Colonic mucosa (tissue), 4 donors: ENCODE measurements at places on chromosomes 6 and 20.

DNA sequence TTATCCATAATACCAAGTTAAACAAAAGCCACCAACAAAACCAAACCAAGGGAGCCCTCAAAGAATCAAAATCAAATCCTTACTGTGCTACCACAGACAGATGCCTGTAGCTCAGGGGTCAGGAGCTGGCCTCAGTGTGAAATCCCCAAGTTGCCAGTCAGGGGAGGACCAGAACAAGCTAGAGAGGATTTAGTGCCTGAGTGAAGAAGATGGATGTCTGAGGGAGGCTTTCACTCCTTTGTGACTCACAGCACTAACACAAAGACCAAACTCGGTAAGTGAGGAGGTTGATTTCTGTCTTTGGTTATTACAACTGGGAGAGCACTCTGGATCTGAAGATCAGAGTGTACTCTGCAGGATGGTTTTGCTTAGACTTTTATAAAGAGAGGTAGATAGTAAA, 189.9 kb upstream of the ZNF184 start:
- no peak for DNase-seq

DNA sequence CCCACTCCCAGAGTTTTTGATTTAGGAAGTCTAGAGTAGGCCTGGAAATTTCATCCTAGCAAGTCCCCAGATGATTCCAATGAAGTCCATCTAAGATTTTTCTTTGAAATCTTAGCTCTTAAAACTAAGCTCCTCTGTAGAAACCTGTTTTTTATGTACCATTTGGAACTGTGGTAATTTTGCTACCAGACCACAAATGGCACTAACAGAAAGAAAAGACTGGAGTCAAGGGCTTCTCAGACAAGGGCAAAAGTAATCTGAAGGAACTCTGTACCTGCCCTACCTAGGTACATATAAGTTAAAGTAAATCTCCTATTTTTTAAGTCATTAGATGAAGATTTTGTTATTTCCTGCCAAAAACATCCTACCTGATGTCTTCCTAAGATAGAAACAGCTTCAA, 155.0 kb upstream of the HTR1E start:
- no peak for DNase-seq

GRCh38 chr6:81756690-81757089, 4.2 kb upstream of the TENT5A start:
- no peak for DNase-seq

DNA sequence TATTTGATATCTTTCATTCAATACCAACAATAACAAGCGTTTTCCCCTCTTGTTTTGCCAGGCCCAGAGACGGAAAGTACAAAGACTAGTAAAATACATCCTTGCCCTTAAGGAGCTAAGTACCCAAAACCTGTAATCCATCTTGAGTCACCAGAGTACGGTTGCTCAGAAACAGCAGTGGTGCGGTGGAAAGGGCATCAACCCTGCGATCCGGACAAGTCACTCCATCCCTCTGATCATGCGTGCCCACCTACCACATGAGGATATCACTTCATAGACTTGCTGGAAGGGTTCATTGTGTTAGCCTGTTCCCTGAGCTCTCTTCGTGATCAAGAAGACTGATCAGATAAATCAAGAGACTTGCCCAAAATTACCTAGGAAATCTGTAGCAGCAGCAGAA, 1.9 kb downstream of the TOMM34 start:
- DNase-seq: no peak

DNA sequence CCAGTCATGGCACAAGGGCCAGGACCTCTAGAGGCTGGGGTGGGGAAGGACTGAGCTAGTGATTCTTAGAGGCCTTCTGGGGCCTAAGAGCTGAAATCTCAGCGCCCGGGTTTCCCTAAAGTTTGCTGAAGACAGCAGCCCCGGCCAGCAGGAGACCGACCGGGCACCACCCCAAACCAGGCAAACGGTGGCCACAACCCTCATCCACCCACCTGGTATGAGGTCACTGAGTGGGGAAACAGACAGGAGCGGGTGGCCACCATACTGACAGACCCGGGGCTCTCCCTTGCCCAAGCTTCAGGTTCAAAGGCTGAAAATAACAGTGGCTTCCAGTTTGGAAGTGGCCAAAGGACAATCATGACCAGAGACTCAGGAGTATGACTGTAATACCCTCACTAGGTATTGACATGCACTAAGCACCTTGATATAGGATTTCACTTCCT, 35.0 kb upstream of the ID1 start:
- DNase-seq: no peak

DNA sequence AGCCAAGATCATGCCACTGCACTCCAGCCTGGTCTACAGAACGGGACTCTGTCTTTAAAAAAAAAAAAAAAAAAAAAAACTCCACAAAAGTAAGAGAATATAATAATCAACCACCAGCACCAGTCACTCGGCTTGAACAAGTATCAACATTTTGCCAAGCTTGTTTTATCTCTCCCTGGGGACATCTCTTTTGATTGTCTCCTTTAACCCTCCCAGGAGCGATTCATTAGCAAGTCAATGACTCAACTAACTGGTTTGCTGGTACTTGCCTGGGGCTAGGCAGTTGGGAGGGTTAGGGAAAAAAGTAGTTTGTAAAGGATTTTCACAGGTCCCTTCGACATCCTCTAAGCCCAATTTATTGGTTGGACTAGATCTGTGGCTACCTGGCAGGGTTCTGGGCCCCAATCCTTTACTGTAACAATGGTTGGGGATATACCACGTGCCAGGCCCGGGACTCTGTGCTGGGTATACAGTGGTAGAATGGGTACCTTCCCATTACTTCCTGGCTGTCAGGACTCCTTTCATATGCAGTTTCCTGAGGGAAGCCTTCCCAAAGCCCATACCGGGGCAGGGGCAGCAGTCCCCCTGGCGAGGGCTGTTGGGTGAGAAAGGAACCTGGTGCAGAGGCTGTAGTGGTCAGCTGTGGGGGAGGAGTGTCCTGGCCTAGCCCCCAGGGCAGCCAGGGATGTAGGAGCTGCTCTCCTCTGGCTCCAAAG, 12.2 kb downstream of the TGIF2 start:
- DNase-seq: no peak

DNA sequence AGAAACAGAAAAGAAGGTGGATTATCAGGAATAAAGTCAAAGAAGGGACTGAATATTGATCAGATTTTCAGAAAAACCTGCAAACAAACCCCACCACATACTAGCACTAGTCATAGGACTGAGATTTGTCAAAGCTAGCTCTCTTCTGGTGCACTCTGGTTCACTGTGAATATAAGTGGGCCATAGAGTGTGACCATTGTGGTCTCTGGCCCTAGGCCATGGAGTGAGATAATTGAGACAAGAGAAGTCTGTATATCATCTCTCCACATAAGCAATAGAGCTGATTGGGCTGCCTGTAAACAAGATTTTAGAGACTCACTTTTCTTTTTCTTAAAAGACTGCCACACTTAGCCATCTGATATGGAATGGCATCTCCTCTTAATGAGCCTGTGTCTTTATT, 247.2 kb downstream of the LAMA2 start:
- no peak for DNase-seq
